ENCODE measurements at places on chromosomes 16 and 17.

DNA sequence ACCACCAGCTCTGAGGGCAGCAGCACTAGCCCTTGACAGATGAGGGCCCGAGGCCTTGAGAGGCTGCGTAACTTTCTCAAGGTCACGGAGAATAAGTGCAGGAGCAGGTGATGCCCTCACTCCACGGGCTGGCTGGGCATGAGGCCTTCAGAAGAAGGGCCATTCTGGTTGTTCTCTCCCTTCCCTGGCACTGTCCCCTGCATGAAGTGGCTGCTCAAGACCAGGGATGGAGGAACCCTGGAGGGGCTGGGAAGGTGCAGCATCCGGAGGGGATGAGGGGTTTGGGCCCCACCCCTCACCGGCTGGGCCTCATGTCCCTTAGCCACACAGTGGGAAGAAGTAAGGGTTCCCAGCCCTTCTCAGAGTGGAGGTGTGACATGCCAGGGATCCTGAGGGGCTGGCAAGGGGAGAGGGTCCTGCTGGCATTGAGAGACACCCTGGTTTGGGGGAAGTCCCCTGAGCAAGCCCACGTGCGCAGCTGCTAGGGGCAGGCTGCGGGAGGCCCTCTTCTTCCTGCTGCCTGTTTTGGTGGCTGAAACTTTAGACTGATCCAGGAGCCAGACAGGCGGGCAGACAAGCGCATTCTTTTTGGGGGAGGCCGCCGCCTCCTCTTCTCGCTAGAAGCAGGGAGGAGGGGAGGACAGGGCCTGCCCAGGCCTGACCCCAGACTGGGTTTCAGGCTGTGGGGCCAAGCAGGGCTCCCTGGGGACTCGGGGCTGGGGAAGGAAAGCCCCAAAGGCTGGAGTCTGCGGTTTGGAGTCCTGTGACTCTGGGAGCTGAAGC lies 74.0 kb downstream of the N4BP1 start:
- DNase-seq = peak; percentile 51

DNA sequence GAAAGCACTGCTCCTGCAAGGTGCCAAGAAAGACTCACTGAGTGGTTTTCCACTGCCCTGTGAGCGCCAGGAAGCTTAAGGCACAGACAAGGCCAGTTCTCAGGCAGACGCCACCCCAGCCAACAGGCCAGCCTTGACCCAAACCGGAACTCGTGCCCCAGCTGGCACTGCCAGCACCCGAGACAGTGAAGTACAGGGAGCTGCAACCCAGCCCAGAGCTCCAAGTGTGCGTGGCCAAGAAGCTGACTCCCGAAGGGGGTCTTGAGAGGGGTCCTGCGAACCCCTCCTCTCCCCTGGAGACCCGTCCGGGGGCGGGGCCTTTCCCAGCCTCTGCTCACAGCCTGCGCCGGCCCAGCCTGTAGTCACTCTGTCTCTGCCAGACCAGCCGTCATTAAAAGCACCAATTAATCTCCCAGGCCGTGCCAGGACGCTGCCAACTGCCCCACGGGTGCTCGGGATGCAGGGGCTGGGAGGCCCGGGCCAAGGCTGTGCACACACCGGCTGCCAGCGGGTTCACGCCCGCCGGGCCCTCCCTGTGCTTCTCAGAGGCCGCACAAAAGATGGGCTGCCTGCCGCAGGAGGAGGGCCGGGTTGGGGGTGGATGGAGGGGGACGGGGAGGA lies 4.4 kb upstream of the SOX8 start:
- DNase-seq = no peak

- no peak for DNase-seq
These were observed 237.6 kb downstream of the SOX9 start for GRCh38 chr17:72358465-72358864.

DNA sequence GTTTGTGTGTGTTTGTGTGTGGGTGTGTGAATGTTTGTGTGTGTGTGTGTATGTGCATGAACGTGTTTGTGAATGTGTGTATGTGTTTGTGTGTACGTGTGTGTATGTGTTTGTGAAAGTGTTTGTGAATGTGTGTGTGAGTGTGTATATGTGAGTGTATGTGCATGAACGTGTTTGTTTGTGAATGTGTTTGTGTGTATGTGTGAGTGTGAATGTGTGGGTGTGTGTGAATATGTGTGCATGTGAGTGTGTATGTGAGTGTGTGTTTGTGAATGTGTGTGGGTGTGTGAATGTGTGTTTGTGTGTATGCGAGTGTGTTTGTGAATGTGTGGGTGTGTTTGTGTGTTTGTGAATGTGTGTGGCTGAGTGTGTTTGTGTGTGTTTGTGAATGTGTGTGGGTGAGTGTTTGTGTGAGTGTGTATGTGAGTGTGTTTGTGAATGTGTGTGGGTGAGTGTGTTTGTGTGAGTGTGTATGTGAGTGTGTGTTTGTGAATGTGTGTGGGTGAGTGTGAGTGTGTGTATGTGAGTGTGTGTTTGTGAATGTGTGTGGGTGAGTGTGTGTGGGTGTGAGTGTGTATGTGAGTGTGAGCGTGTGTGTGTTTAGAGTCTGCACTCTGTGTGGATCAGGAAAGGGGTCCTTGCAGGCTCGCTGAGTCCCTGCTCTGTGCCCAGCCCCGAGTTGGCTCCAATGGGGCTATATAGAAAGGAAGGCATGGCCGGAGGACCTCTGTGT lies 890 bp upstream of the CD300A start:
- no peak for DNase-seq

GRCh38 chr17:81904600-81905423 lies 2.8 kb downstream of the NPB start:
- DNase-seq = no peak

DNA sequence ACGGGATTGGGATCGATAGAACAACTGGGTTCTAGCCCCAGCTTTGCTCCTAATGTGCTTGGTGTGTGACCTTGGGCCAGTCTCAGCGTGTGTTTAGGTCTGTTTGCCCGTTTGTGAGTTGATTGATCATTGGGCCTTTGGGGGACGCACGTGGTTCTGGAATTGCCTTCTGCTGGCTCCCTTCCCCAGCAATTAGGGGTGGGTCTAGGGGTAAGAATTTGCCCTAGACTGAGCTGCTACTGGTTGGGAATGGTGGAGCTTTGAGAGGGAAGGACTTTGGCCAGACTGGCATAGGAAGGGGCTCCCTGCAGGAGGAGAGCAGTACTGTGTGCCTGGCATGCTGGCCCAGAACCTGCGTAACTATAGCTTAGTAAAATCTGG lies 1.5 kb downstream of the SPNS2 start:
- DNase-seq = no peak

- DNase-seq = no peak
These were observed 25.2 kb upstream of the HEATR6 start for GRCh38 chr17:60103957-60104356.

DNA sequence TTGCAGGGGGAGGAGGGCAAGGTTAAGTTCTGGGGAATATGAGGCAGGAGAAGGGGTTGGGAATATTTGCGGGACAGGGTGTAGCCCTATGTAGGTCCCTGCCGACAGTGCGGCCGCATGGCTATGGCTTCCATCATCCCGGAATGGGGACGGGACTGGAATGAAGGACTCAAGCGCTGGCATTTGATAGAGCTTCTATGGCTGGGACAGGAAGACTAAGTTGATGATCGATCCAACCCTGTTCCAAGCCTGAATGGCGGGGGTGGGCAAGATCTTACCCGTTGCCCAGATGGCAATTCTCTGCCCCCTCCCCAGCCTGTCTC lies 47.1 kb downstream of the SRCIN1 start:
- no peak for DNase-seq

GRCh38 chr17:28573040-28573380 lies 1.7 kb upstream of the PIGS start:
- no peak for DNase-seq

DNA sequence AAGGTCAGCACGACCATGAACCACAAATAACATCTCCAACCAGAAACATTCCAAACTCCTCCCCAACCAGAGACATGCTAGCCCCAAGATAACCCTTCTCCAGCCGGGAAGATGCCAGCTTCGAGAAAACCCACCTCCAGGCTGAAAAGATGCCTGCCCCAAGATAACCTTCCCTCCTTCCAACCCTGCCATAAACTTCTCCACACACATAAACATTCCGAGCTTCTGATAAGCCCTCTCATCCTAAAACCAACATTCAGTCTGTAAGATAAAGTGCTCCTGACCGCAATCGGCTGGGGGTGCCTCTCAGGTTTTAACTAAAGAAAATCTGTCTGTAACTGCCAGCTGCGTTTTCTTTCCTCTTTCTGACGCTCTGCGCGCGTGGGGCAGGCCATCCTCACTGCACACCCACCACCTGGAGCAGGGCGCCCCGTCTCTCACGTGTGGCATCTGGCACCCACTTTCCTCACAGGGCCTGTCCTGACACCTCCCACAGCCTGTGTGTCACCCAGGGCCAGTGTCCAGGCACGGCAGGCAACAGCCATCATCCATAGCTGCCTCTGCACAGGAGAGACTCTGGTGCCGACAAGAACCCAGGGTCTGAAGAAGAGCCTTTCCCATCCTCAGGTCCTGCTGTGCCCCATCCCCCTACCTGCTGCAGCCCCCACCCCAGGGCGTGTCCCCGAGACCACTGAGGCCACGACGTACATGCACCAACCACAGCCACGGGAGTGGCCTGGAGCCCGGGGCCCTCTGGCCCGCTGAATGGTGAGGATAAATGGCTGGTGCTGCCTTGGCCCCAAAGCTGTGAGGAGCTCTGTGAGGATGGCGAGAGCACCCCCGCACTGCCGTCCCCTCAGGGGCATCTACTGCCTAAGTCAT lies 3.7 kb downstream of the TEPSIN start:
- DNase-seq = no peak

DNA sequence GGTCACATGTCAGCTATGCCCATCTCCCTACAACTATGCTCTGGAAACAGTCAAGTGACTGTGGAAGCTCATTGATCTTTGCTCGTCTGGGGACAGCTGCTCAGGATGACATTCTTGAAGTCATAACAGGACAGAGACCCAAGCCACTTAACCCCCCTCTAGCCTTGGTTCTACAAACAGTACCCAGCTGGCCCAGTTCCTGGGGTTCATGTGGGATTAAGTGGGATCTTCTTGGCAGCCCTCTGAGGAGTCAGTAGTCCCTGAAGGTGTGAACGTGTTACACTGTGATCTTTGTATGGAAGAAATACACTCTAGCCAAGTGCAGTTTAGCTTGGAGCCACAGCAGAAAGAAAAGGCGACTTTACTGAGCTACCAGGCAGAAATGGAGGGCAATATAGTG lies 25.8 kb downstream of the UBN1 start:
- DNase-seq = no peak

DNA sequence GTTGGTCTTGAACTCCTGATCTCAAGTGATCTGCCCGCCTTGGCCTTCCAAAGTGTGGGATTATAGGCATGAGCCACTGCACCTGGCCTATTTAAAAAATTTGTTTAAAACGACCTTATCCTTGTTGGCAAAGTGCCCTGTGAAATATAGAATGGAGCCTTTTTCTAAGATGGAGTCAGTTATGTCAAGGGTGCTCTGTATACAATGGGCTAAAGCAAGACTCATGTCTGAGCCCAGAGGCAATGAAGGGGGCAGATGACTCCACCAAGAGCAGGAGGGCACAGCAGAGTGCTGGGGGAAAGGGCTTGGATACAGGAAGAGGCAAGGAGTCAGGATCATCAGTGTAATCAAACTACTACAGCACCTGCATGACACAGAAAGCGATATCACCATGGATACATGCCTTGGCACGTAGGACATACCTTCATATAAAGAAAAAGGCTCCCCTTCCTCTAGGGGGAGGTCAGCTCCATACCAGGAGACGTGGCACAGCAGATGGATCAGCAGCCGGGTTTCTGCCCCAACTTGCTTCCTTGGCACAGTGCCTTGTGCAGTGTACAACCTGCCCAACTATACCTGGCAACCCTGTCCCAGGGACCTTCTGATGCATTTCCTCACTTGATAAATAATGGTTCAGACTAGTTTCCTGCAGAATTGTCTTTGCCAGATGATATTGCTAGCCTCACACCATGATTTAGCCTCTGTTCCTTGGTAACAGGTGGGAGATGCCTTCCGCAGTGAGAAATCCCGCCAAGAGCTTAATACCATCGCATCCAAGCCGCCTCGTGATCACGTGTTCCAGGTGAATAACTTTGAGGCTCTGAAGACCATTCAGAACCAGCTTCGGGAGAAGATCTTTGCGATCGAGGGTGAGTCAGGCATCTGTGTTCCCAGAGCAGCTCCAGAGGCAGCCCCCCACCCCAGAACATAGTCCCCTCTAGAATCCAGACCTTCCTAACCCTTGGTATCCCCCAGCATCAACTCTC lies 15.3 kb downstream of the ITGAM start:
- DNase-seq = no peak

- DNase-seq = no peak
These were observed 302.3 kb downstream of the SLC39A11 start for GRCh38 chr17:72790190-72790589.

GRCh38 chr17:41367426-41368075 lies 2.1 kb downstream of the KRT33B start:
- DNase-seq = no peak

- DNase-seq = peak; percentile 39
These were observed 23.0 kb upstream of the NSRP1 start for GRCh38 chr17:30093463-30094147.

DNA sequence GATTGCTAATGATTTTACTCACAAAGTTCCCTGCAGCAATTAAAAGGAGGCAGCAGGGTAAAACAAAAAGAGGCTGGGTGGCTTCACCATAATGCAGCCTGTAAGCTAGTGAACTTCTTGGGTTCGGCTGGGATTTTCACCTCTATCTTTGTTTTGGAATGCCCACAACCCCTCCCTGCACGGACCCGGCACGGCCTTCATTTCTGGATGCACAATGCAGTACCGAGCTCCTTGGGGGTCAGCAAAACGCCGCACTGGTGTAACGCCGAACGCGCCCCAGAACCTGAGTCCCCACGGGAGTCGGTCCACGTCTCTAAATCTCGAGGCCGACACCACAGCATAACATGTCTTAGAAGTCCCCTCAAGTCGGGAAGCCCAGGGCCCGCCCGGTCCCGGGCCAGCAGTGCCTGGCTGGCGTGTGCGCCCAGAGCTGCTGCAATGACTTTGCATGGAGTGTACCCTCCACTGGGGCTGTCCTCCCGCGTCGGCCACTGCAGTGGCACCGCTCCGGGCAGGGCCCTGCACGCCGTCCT lies 759 bp downstream of the UBE2O start:
- no peak for DNase-seq

DNA sequence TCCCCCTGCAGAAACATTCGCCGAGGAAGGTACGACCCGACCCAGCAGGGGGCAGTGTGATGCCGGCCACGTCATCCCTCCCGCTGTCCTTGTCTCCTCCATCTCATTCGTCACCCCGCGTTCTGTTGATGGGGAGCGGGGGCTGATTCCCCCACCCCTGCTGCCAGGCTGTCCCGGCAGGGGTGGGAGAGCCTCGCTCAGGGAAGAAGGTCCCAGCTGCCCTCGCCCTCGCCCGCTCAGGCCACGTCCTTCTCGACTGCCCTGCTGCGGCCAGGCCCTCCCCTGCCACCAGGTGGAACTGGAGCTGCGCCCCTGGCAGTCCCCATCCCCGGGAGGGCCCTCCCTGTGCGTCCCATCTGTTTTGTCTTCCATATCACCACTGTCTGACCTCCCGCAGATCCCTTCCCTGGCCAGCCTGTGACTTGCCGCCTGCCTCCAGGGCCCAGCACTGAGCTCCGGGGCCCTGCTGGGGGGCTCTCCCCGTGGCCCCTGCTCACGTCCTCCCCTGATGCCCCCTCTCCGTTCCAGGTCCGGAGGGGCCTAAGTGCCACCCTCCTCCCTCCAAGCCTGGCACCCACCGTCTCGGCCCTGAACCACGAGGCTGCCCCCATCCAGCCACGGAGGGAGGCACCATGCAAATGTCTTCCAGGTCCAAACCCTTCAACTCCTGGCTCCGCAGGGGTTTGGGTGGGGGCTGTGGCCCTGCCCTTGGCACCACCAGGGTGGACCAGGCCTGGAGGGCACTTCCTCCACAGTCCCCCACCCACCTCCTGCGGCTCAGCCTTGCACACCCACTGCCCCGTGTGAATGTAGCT lies 20.6 kb downstream of the ADAM11 start:
- peak; percentile 88 for DNase-seq

- no peak for DNase-seq
These were observed 31.3 kb upstream of the ANKRD40CL start for GRCh38 chr17:50798424-50799288.
